ENCODE measurements at places on chromosomes 1 and 21.

DNA sequence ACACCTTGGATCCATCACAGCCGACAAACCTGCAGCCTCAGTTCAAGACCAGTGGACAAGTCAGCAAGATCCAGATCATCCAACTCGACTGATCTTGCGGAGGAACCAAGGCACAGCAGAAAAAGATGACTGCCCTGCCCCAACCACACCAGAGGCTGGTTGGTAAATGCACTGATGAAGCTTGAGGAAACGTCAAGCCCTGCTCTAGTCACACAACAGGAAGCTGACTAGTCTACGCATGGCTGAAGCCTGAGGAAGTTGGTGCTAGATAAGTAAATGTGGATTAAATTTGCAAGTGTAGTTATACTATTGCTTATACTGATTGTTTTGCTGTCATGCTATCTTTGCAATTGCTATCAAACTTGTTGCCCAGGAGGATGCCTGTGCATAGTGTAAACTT is 89.0 kb downstream of the LIPI start:
- H3K27ac ChIP-seq, result no peak overlapping the region
- peaks cover 5% of the 10 kb centered on the region for H3K4me1 ChIP-seq
- H3K27me3 ChIP-seq, result no peaks in the 10 kb centered on the region

- no peaks in the 10 kb centered on the region for H3K4me1 ChIP-seq
Measured at GRCh38 chr1:118863688-118864087, 124.5 kb downstream of the TBX15 start.

- H3K4me1 ChIP-seq, result no peaks in the 10 kb centered on the region
- DNase-seq, result no peak
- H3K27me3 ChIP-seq, result peaks cover 4% of the 10 kb centered on the region
Measured at GRCh38 chr1:70819785-70820184, 227.8 kb downstream of the PTGER3 start.

DNA sequence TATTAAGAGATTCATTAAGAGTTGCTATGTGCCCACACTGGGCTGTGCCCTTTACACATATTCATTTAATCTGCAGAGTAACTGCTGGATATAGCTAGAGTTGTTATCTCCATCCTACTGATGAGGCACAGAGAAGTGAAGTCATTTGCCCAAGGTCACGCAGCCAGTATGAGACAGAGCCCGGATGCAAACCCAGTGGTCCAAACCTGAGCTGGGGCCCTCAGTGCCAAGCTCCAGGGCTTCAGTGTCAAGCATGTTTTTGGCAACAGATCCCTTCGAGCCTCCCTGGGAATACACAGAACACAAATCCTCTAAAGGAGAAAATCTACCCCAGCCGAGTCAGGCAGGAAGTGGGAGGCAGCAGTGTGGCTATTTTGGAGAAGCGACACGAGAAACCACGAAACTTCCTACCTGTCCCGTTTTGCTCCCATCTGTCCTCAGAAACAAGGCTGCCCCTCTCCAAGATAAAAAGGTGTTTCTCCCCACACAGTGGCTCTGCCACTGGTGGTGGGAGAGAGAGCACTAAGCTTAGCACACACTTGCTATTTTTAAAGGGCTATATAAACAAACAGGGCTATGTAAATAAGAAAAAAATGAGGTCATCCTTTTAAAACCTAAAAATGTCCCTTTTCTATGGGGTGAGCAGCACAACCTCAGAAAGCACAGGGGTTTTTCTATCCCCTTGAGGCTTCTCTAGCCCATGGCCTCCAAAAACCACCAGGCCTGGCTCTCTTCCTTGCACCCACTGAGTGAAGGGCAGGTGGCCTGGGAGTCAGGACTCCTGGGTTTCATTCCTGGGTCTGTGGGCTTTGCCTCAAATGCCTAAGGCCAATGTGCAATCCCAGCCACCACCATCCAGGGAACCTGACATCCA is 138.6 kb upstream of the EDN2 start:
- peak; percentile 7 for DNase-seq
- peak overlapping the region; percentile 27 for H3K4me3 ChIP-seq
- no peaks in the 10 kb centered on the region for H3K27me3 ChIP-seq
- H3K27ac ChIP-seq, result peak overlapping the region; percentile 67
- H3K4me1 ChIP-seq, result peaks cover 51% of the 10 kb centered on the region
- H3K36me3 ChIP-seq, result peaks cover 63% of the 10 kb centered on the region

DNA sequence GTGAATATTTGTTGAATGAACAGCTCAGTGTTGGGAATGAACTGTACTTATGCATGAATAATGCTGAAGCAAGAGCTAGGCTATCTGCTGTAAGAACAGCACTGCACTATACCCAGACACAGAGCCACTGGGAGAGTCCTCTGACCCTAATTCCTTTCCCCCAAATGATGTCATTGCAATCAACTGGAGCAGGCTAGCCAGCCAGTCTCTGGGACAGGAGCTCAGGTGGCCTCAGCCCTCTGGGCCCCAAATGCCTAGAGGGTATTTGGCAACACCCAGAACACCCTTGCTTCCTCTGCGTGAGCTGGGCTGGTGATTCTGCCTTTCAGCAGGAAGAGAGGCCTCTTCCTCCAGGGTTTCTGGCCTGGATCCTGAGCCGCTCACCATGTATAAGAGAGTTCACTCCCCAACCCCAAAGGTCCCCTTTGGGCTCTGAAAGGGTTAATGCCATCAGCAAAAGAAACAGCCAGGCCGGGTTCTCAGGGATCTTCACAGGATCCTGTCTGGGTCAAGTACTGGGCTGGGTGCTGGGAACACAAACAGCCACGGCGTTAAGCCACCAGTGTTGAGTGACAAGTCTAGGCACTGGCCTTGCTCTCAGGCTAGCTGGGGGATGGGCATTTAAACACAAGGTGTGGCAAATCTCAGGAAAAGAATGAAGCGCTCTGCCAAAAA is 3.7 kb upstream of the PADI4 start:
- H3K27me3 ChIP-seq, result no peaks in the 10 kb centered on the region
- no peak overlapping the region for H3K27ac ChIP-seq
- H3K4me3 ChIP-seq, result no peak overlapping the region
- no peaks in the 10 kb centered on the region for H3K36me3 ChIP-seq
- no peaks in the 10 kb centered on the region for H3K4me1 ChIP-seq
- DNase-seq, result no peak

DNA sequence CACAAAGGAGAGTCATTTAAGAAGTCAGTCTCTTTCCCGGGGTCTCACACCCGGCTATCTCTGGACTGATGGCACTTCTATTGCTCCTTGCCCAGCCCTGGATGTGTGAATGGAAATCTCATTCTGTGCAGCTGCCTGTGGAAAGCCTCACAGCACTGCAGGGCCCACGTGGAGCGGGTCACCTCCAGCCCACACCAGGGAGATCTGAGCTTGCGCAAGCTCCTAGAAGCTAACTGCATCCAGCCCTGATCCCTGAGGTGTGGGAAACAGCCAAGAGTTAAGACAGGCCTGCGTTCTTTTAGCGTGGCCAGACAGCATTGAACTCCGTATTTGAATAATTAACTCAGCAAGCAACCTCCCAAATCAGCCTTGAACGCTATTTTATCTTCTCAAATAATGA is 150.5 kb downstream of the LRIG2 start:
- H3K27ac ChIP-seq, result no peak overlapping the region
- H3K4me3 ChIP-seq, result no peak overlapping the region
- no peaks in the 10 kb centered on the region for H3K4me1 ChIP-seq
- H3K27me3 ChIP-seq, result peaks cover 12% of the 10 kb centered on the region

DNA sequence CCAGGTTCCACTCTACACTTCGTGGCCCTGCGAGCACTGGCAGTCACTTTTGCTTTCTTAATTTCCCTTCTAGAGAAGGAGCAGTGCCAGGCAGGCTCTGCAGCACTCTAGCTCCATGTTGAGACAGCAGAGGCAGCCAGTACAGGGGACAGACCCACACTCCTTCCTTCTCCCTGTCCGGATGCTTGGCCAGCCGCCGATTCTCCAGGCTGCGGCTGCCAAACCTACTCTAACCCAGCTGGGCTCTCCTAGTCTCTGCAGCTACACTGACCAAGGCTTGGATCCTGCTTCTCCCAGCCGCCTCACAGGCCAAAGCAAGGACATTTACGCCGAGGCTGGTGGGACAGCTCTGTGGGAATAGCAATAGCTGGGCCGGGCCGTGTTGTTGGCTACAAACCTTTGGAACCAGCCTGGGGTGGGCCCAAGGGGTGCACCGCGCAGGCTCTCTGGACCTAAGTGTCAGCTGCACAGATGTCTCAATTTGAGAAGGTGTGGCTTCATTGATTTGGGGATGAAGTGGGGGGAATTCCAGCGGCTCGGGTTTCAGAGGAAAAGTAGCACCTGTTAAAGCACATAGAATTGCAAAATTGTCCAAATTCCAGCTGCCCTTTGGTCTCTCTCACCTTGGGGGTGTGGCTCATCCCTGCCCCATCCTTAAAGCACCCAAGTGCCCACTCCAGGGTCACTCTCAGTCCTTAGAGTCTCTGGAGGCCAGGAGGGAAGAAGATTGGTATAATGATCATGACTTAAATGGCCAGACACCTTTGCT is 3.2 kb downstream of the BARHL2 start:
- H3K4me3 ChIP-seq, result no peak overlapping the region
- peaks cover 85% of the 10 kb centered on the region for H3K27me3 ChIP-seq
- no peak overlapping the region for H3K27ac ChIP-seq
- H3K4me1 ChIP-seq, result peaks cover 5% of the 10 kb centered on the region

GRCh38 chr1:7111853-7112252 is 326.6 kb downstream of the CAMTA1 start:
- no peaks in the 10 kb centered on the region for H3K4me1 ChIP-seq
- DNase-seq, result no peak
- no peaks in the 10 kb centered on the region for H3K27me3 ChIP-seq
- H3K4me3 ChIP-seq, result no peak overlapping the region

Data from activated T-helper 2 cell treated with anti-CD3 and anti-CD28 coated beads, Interferon-gamma antibody, Interleukin-2, Interleukin-4, amounts not matched to agents 10 μg/mL and 5 μg/mL and 100 μg/mL, durations not matched to agents 14 hours and 24 hours and 36 hours (primary cell).